Fibroblast of skin of right quadriceps (primary cell): ENCODE measurements at places on chromosomes 1 and 21.

- no peak for DNase-seq
Measured at GRCh38 chr1:199856216-199856780, 171.2 kb upstream of the NR5A2 start.

GRCh38 chr1:235673981-235674380 lies 24.4 kb upstream of the GNG4 start:
- DNase-seq = no peak

GRCh38 chr1:209053587-209053986 lies 529.9 kb upstream of the CAMK1G start:
- DNase-seq = no peak

GRCh38 chr1:24754229-24754628 lies 9.0 kb downstream of the CLIC4 start:
- DNase-seq = peak; percentile 75
